ENCODE measurements at places on chromosomes 13 and 19.

DNA sequence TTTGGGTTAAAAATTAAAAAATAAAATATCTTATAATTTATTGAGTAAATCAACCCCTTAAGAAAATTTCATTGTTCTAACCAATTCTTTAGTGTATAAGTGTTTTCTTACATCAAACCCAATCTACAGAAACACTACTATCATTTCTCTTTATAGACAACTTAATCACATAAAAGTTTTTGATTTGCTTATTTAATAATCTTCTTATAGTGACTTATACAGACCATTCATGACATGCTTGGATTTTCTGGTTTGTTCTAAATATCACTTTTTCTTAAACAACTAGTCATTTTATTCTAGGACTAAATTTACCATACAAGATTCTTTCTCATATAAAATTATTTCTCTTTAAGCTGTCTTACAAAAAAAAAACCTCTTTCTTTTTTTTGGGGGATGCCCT lies 27.3 kb upstream of the ZSCAN5A start:
- no peak for DNase-seq

- no peak for DNase-seq
Measured at GRCh38 chr13:74037762-74038161, 96.4 kb downstream of the KLF12 start.

DNA sequence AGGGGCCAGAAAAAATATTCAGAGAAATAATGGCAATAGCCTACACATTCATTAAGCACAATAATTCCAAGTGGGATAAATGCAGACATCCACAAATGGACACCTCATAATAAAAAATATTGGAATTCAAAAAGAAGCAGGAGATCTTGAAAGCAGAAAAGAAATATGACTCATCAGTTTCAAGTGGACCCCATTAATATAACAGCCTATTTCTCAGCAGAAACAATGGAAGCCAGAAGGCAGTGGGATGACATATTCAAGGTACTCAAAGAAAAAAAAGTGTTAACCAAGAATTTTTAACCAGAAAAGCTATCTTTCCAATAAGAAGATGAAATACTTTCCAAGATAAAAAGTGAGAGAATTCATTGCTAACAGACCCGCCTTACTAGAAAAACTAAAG lies 48.4 kb upstream of the CYP2A13 start:
- DNase-seq, result no peak

DNA sequence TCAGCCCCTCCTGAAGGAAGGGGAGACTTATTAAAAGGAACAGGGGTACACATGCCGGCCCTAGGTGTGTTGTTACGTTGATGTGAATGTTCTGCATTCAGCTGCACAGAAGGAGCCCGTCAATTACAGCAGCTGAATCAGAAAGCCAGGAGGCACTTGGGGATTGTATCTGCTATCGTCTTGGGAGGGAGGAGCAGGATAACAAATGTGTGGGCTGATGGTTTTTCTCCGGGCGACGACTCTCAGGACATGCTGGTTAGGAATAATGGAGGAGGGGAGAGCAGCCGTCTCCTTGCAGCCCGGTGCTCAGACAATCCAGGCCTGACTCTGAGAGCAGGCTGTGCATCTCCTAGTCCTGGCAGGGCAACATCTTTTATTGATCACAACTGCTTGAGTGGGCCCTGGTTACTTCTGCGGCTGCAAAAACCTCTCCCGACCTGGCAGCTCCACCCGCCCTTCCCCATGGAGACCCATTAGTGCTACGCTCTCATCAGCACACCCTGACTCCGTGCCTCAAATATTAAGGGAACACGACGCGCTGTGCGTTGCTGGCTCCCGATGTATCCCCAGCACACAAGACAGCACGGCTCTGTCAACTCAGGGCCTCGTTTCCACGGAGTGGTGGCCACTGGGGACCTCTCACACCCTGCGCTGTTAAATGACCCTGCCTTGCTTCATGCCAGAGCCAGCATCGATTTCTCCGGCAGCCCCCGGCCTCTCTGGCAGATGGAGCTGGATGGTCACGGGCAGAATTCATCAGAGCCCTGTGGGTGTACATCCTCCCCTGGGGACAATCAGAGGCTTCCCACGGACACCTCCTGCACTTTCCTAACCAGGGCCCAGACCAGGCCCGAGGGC lies 25.3 kb downstream of the PEPD start:
- DNase-seq, result no peak

GRCh38 chr13:25607096-25607495 lies 235.3 kb downstream of the ATP8A2 start:
- no peak for DNase-seq

DNA sequence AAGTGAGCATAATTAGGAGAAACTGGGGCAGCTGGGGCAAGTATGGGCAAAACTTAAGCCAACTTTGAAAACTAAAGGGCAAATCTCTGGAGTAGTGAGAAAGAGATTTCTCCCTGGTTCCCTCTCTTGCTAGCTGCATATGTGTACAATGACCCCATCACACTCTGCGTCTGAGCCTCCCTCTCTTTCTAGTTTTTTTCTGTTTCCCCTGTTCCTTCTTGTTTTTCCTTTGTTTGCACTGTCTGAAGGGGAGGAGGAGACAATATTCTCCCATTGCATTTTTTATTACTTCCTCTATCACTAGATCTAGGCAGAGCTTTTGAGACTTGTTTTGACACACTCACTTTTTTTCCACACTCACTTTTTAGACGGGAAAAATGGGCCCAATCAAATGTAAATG lies 11.2 kb upstream of the CLDN10 start:
- DNase-seq, result no peak

DNA sequence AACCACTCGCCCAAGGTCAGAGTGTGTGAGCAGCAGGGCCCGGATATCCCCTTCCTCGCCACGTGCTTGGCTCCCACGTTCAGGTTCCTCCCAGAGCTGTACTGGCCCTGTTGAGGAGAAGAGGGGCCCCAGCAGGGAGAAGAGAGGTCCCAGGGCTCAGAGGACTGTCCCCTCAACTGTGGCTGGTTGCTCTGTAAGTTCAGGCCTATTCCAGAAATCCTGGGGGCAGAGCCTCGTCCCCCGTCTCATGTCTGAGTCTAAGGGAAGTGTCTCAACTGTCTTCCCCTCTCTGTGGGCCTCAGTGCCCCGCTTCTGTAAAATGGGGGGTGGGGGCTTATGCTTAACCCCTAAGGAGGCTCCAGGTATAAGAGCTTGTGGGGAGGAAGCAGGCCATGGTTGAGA lies 3.9 kb downstream of the PPP5C start:
- DNase-seq, result peak; percentile 66

GRCh38 chr13:29429286-29429900 lies 166.1 kb downstream of the SLC7A1 start:
- DNase-seq, result no peak

- DNase-seq, result no peak
Measured at GRCh38 chr13:77528834-77529500, 6.5 kb upstream of the SCEL start.
